MCF 10A (cell line): ENCODE measurements at places on chromosomes 7 and 10. TPM values are rescaled to one million over a fixed set of nuclear protein-coding genes. Genes with fewer than 3 reads are reported as not detected.

Gene DDC
- total RNA-seq = 0.64 and 0.79 TPM in 2 replicates

Gene STEAP1
- total RNA-seq = 3.1 and 3.2 TPM in 2 replicates

Gene AGAP6
- total RNA-seq = 18.2 and 18.8 TPM in 2 replicates

Gene VSTM4
- not detected in 2 replicates for total RNA-seq

Gene HYAL4
- total RNA-seq = not detected in 2 replicates

Gene LRRN3
- total RNA-seq = not detected in 2 replicates

Gene LAMB1
- total RNA-seq = 199 and 275 TPM in 2 replicates

Gene TSPAN33
- total RNA-seq = 1.7 TPM in 2 replicates

Gene KIAA1217
- 48.3 and 48.7 TPM in 2 replicates for total RNA-seq

- H3K4me1 ChIP-seq = no peaks in the 10 kb centered on the region
- DNase-seq = no peak
- H3K36me3 ChIP-seq = no peaks in the 10 kb centered on the region
- no peak overlapping the region for H3K27ac ChIP-seq
- H3K27me3 ChIP-seq = peaks cover 28% of the 10 kb centered on the region
Measured at GRCh38 chr7:160958-161725, 31.2 kb upstream of the FAM20C start.

- H3K27me3 ChIP-seq = no peaks in the 10 kb centered on the region
- no peak overlapping the region for H3K27ac ChIP-seq
- no peaks in the 10 kb centered on the region for H3K36me3 ChIP-seq
- H3K4me1 ChIP-seq = no peaks in the 10 kb centered on the region
Measured at GRCh38 chr10:42979721-42980467, 97.0 kb upstream of the RET start.

DNA sequence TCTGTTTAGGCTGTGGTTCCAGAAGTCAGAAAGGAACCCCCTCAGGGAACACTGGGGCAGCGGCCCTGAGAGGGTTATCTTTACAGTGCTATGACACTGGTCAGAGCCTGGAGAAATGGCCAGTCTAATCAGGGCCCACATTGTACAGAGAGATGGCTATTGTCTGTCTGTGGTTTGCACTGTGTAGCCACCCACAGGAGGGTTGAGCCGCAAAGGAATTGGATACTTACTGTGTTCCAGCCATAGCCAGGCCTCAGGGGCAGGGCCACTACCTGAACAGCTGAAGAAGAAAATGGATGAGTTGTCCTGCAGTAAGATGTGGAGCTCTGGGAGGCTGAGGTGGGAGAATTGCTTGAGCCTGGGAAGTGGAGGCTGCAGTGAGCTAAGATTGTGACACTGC lies 47.5 kb upstream of the PODXL start:
- no peaks in the 10 kb centered on the region for H3K27me3 ChIP-seq
- H3K27ac ChIP-seq = no peak overlapping the region
- H3K36me3 ChIP-seq = no peaks in the 10 kb centered on the region
- H3K4me1 ChIP-seq = peaks cover 11% of the 10 kb centered on the region
- DNase-seq = no peak

- DNase-seq = no peak
- no peaks in the 10 kb centered on the region for H3K27me3 ChIP-seq
- H3K4me1 ChIP-seq = no peaks in the 10 kb centered on the region
- H3K36me3 ChIP-seq = no peaks in the 10 kb centered on the region
- H3K4me3 ChIP-seq = no peak overlapping the region
Measured at GRCh38 chr7:54090652-54091213, 451.4 kb upstream of the VSTM2A start.

DNA sequence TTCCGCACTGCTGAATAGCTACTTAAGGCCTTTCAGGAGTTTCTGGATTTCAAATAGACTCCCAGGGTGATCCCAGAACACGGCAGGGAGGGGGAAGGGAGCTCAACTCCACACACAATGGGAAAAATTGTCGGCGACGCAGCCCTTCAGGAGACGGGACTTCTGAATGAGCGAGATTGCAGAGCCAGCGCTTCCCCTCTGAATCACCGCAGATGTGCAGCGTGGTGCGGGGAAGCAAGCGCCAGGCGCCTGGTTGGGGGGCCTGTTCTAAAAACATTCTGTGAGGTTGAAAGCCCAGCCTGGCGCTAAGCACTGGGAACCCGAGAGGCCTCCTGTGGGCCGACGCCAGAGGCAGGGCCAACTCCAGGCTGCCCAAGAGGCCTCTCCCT lies 163.3 kb downstream of the MAD1L1 start:
- no peaks in the 10 kb centered on the region for H3K4me1 ChIP-seq
- H3K27ac ChIP-seq = no peak overlapping the region
- no peak overlapping the region for H3K4me3 ChIP-seq
- peaks cover 5% of the 10 kb centered on the region for H3K36me3 ChIP-seq
- H3K27me3 ChIP-seq = no peaks in the 10 kb centered on the region

DNA sequence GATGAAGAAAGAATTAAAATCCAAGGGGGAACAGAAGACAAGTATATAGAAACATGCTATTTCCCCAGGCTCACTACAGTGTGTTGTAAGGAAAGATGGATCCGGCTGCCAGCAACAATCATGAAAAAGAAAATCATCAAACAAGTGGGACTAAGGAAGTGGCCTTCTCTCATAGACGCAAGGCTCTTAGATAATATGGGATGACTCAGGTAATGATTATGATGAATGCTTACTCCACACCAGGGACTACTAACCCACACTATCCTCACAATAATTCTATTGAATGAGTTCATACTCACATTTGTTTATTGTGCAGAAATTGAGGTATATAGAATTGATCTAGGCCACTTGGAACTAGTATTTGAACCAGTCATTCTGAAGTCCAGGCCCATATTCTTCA lies 111.2 kb upstream of the BET1 start:
- H3K4me1 ChIP-seq = no peaks in the 10 kb centered on the region
- no peaks in the 10 kb centered on the region for H3K36me3 ChIP-seq
- no peak overlapping the region for H3K27ac ChIP-seq
- H3K27me3 ChIP-seq = no peaks in the 10 kb centered on the region

DNA sequence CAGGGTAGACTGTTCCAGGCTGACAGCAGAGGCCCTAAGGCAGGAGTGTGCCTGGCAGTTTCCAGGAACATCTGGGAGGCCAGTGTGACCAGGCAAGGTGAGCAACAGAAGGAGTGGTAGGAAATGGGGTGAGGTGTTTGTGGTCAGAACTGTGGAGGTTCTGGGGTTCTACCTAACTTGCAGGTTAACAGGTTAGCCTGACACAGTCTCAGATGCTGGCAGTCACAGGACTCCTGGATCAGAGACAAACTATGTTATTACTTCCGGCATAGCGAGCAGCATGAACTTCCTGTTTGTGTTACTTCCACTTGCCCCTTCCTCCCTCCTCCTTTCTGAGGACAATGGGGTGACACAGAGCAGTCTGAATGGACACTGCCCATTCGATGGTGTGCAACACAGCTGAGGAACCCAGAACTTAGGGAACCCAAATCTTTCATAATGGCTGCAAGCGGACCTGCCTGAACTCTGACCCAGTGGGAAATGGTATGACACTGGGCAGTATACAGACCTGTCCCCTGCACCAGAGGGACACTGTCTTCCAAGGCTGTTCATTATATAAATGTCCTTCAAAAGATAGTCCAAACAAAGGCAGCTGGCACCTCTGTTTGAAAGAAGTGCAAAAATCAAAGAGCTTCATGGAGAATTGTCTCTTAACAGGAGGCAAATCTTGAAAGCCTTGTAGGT lies 3.9 kb upstream of the SAR1A start:
- H3K4me3 ChIP-seq = no peak overlapping the region
- peaks cover 8% of the 10 kb centered on the region for H3K4me1 ChIP-seq
- DNase-seq = no peak
- no peaks in the 10 kb centered on the region for H3K36me3 ChIP-seq

- no peaks in the 10 kb centered on the region for H3K36me3 ChIP-seq
- no peak for DNase-seq
- H3K4me3 ChIP-seq = no peak overlapping the region
- no peak overlapping the region for H3K27ac ChIP-seq
Measured at GRCh38 chr7:29612596-29612995, 49.0 kb downstream of the PRR15 start.

DNA sequence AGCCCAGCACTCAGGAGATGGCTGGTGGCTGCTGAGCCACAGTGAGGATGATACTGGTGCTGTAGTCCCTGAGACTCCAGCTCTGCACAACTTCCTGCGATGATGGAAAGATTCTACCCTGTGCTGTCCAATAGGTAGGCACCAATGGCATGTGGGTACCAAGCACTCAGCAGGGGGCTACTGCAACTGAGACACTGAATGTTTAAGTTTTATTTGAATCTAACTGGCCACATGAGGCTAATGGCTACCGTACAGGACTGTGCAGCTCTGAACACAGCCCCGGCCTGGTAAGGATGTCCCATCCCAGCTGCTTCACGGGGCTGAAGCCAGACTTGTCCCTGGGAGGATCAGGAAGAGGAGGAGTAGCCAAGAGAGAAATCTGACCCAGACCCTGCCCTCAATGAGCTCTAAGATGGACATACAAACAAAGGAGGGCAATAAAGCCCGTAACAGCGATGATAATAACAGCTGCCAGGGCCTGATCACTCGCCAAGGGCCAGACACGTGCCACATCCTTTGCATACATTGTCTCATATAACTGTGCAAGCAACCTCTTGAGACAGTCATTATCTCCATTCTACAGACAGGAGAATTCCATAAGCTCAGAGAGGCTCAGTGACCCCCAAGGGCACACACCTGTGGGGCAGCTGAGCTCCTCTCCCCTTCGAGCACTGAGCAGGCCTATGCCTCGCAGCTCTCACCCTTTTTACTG lies 3.8 kb downstream of the GPRIN2 start:
- no peaks in the 10 kb centered on the region for H3K36me3 ChIP-seq
- H3K27me3 ChIP-seq = no peaks in the 10 kb centered on the region
- H3K27ac ChIP-seq = no peak overlapping the region
- no peaks in the 10 kb centered on the region for H3K4me1 ChIP-seq
- DNase-seq = no peak
- no peak overlapping the region for H3K4me3 ChIP-seq

DNA sequence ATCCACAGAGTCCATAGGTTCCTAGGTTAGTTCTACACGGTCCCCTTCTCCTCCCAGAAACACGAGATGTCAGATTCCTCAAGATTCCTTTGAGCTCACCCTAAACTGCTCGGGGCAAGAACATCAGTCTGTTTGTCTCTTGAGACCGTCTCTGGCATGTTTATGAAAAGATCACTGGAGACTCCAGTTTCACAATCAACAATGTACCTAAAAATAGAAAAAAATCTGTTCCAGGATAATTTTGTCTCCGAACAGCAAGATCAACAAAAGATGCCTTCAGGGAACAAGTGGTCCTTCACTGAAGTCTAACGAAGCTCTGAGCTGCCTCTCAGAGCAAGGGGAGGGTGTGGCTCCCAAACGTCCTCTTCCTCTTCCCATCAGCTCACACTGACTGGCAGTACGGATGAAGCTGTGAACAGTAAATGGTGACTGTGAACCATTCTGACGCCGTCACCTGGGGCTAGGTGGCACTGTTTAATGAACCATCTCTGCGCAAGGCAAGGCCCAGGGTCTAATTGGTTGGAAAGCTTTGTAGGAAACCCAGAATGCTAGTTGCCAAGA lies 156.2 kb upstream of the LYZL1 start:
- no peak overlapping the region for H3K4me3 ChIP-seq
- DNase-seq = peak; percentile 44
- H3K4me1 ChIP-seq = peaks cover 8% of the 10 kb centered on the region
- peaks cover under 1% of the 10 kb centered on the region for H3K27me3 ChIP-seq

DNA sequence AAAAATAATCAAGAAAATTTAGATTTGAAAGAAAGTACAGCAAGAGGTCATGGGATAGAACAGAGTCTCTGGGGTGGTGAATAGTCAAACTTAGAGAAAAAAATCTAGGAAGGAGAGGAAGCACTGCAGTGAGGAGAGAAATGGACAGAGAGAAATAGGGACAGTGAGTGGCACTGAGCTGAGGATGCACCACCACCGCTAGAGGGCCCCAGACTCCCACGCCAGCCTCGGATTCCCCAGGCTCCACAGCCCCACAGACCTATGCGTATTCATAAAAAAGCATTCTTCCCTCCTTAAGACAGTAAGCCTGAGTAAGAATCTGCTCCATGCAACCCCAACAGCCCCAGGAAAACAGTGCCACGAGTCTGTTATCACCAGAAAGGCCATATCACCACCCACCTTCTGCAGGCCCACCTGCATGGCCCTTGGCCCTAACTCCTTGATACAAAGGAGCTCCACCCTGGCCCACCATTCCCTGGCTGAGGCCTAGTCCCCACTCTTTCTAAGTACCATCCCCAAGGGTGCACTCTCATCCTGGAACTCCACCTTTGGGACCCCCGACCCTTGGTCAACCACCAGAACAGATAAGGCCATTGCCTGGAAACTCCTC lies 91.0 kb downstream of the ALOX5 start:
- no peak overlapping the region for H3K4me3 ChIP-seq
- H3K36me3 ChIP-seq = peaks cover 10% of the 10 kb centered on the region
- DNase-seq = peak; percentile 70
- no peak overlapping the region for H3K27ac ChIP-seq

DNA sequence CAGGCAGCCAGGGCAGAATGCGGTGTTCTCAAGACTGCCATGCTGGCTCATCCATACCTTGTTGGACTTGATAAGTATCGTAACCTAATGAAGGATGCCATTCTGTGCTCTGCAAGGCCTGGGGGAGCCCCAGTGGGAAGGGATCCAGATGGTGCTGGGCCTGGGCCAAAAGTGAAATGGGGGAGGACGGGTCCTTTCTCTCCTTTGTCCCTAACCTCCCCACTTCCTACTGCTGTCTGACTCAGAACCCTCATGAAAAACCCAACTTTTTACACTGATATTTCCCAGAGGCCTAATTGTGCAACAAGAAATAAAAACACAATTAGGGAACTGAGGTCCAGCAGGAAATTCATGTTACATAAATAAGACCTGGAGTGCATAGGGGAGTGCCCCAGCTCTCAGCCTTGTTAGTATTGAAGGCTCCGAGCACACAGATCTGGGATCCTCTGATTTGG lies 193.7 kb upstream of the SVIL start:
- DNase-seq = peak; percentile 50
- no peak overlapping the region for H3K27ac ChIP-seq
- no peaks in the 10 kb centered on the region for H3K4me1 ChIP-seq
- H3K27me3 ChIP-seq = no peaks in the 10 kb centered on the region
- H3K4me3 ChIP-seq = no peak overlapping the region

- H3K27me3 ChIP-seq = no peaks in the 10 kb centered on the region
Measured at GRCh38 chr10:102066399-102067088, 1.4 kb downstream of the HPS6 start.

DNA sequence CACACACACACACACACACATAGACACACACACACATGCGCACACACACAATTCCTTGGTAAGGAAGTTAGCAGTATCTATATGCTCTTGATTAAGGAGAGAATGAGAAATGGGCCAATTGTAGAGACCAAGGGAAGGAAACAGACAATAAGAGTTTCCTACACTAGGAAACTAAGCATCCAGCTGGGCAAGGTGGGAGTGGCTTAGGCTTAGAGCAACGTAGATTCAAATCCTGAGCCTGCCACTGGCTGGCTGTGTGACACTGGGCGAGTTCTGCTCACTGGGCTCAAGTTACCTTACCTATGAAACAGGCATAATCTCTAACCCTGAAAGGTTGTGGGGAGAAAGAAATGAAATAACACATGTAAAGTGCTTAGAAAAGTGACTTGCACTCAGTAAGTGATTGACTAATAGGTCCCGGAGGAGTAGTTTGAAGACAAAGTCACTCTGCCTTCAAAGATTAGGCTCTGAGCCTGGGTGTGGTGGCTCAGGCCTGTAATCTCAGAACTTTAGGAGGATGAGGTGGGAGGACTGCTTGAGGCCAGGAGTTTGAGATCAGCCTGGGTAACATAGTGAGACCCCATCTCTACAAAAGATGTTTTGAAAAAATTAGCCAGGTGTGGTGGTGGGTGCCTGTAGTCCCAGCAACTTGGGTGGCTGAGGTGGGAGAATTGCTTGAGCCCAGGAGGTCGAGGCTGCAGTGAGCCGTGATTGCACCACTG lies 701.4 kb downstream of the PARD3 start:
- no peak overlapping the region for H3K4me3 ChIP-seq
- no peaks in the 10 kb centered on the region for H3K4me1 ChIP-seq
- DNase-seq = no peak

- peak overlapping the region; percentile 87 for H3K27ac ChIP-seq
- H3K4me1 ChIP-seq = peaks cover 15% of the 10 kb centered on the region
- H3K4me3 ChIP-seq = no peak overlapping the region
- no peak for DNase-seq
- H3K36me3 ChIP-seq = no peaks in the 10 kb centered on the region
Measured at GRCh38 chr7:18421297-18422002, 74.1 kb upstream of the HDAC9 start.
